Calu3 (cell line): ENCODE measurements at places on chromosomes 2 and 18.
A peak's percentile ranks its signal among the peaks of the same experiment; 100 is the strongest.

- DNase-seq, result no peak
Observed at GRCh38 chr2:113075600-113075999, 7.8 kb downstream of the IL1F10 start.

- no peak for DNase-seq
Observed at GRCh38 chr2:11930211-11930761, 183.9 kb downstream of the LPIN1 start.

GRCh38 chr2:223815186-223815883 is 22.0 kb downstream of the AP1S3 start:
- DNase-seq, result peak; percentile 73

GRCh38 chr2:197245829-197246804 is 64.5 kb downstream of the ANKRD44 start:
- DNase-seq, result no peak

DNA sequence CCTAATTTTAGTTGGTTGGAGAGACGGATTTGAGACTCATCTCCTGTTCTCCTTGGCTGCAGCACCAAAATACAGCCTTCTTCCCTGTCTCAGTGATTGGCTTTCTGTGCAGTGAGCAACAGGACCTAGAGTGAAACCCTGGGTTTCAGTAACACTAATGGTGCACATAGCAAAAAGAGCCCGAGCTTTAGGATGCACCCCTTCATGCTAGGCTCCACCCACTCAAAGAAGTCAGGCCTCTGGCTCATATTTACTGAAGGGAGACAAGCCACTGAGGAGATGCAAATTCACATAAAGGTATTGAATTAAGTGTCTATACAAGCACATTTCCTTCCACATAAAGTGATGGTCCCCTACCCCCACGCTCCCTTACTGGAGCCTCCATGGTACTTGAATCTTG is 131.9 kb upstream of the CHAC2 start:
- no peak for DNase-seq

GRCh38 chr2:64260817-64261216 is 116.6 kb upstream of the PELI1 start:
- DNase-seq, result no peak

DNA sequence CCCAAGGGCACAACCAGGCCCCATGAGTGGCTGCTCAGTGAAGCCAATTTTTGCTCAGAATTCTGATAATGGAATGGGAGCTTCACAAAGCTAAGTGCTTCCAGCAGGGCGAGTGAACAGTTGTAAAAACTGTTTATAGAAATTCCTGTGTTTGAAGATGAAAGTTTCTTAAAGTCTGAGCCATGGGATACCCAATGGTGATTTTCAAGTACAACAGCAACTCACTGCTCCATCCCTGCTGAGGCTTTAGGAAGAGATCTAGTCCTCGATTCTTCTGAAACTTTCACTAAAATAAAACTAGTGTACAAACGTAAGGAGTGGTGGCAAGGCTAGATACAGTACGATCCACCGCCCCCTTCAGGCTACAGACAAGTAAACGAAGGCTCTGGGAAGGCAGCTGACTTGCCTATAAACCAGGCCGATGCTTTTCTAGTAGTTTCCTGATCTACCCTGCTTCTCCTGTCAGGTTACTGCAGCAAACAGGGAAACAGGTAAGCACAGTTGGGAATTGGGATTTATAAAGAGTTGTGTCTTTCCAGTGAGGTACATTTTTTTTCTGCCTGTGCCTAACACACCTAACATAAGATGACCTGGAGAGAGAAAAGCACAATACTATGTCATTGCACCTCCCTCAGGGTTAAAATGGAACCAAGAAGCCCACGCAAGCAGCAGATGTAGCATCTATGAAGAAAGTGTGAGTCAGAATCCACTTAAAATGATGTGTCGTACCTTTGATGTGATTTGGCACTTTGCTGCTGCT is 108.7 kb downstream of the UXS1 start:
- peak; percentile 43 for DNase-seq

- peak; percentile 77 for DNase-seq
Observed at GRCh38 chr2:113390124-113390849, 47.2 kb upstream of the ZNG1B start.

DNA sequence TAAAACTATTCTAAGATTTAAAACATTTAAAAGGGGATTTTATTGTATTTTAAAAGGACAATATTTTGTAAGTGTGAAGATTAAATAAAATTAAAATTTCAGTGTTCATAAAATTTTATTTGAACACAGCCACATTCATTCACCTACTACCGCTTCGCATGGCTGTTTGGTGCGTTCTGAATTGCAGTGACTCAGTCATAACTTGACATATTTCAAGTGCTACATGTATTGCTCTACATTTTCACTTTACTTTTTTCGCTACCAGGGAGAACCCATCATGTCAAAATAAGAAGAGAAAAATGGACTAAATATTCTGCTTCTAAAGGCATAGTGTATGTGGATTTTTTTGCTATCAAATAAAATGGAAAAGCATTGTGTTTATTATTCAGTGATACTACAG is 8.7 kb downstream of the PTH2R start:
- no peak for DNase-seq

DNA sequence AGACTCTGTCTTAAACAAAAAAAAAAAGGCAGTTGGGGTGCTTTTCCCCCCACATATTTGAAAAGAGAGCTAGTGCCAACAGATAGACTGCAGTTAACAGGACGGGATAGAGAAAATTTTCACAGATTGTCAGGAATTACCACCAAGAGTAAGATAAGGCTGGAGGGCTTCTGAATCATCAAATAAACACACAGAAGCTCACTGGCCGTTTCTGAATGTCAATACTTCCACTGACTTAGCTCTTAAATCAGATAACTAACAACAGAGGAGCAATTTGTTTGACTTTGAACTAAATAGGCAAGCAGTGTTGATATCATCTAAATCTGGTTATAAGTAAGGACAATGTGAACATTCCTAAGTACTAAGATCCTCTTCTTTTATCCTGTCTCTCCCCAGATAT is 34.7 kb downstream of the PIEZO2 start:
- no peak for DNase-seq

DNA sequence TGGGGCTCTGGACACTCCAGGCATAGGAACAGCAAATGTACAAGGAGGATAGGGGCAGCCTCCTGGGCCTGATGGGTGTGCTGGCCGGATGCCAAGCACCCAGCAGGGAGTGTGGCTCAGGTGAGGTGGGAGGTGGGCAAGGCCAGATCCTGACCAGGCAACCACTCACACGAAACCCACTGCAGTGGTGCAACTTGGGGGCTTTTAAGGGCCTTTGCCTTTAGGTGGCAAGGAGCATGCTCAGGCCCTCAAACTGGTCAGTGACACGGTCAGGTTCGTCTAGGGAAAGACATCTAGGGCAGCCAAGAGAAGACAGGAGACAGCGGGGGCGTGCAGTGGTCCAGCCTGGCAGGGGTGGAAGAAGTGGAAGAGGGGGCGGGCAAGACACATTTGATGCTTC is 18.4 kb upstream of the TEX51 start:
- DNase-seq, result no peak

DNA sequence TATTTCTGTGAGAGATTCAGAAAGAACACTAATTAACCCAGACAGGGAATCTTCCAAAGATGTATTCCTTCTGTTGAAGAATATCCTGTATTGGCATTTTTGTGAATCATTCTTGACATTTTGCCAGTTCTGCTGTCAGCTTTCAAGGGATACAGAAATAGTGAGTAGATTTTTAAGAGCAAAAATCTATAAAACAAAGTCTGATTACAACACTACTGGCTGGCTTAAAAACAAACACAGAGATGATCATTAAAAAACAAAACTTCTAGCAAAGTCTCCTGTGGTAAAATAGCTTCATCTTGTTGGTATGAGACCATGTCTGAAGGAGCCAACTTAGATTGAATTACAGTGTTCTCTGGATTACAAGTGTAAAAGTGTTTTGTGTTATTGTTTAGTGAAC is 866.3 kb upstream of the KLHL29 start:
- DNase-seq, result no peak

DNA sequence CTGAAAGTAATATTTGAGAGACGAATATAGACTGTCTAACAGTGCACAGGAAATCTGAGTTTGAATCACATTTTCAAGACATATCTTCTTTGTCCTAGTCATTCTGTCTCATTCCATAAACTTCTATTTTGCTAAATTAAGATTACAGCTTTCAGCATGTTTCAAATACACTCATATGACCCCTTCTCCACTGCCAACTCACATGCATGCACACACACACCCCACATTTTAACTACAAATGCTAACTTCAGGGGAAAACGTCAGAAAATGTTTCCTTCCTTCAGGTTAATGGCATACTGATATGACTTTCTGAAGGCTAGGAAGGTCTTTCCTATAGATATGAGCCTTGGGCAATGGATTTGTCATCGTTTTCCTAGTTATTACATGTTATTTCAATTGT is 373.7 kb downstream of the RBM43 start:
- no peak for DNase-seq

- DNase-seq, result no peak
Observed at GRCh38 chr2:2389215-2389614, 58.1 kb upstream of the MYT1L start.

DNA sequence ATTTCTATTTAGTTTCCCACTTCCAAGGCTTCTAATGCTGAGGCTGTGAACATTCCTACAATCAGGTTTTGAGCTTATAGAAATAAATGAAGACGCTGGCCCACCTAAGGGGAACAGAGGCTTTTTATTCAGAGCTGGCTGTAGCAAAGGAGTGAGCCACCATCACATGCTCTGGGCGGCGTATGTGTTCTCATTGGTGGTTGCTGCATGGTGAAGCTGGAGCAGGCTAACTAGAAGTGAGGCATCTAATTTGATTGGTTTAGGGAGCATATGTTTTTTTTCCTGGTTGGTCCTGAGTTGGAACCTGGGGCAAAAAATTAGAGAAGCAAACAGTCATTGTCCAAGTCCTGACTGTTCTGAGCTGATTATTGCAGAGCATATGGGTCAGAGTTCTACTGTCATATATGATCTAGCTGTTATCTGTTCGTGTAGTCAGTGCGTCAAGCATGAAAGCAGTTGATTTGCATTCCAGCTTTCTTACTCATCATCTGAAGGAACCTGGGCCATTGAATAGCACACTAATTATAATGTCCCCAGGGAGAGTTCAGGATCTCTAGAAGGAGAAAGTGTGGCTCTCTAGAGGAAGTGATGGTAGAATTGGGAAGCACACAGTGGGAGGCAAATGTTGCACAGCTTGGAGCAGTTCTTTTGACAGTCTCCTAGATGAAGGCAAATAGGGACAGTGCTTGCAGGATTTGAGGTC is 279.6 kb downstream of the PARD3B start:
- DNase-seq, result no peak

- peak; percentile 13 for DNase-seq
Observed at GRCh38 chr2:51710222-51710621, 678.3 kb upstream of the NRXN1 start.

DNA sequence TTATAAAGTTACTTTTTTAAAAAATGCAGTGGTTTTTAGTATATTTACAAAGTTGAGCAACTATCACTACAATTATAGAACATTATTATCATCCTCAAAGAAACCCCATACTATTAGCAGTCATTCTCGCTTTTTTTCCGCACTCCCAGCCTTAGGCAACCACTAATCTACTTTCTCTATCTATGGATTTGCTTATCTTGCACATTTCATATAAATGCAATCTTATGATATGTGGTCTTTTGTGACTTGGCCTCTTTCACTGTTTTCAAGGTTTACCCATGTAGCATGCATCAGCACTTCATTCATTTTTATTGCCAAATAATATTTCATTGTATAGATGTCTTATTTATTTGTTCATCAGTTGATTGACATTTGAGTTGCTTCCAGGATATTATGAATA is 273.4 kb downstream of the AGPS start:
- no peak for DNase-seq

DNA sequence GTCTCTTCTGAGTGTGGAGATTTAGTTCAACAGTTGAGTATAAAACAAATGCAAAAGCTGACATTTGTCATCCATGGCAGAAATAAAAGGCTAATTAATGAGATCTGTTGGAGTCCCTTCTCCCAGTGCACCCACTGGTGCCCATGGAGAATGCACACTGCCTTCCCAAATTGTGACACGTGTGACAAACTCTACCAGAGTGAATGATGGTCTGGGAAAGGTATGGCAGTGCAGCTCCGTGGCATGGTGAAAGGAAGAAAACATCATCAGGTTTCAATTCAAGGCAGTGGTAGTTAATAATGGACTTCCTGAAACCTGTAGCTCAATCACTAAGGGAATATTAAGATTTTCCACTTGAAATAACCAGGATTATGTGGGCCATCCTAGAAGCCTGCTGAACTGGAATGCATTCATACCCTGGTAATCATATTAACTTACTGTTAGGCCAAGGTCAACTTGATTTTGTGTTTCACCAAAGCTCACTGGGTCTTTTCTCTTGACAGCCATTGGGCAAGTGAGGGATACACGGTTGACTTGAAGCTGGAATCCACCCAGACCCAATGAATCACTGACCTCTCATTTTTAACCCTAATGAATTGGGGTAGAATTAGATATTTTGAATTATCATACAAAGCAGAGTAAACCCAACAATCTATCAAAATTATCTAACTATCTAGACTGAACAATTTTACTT is 167.6 kb downstream of the AFF3 start:
- DNase-seq, result no peak

DNA sequence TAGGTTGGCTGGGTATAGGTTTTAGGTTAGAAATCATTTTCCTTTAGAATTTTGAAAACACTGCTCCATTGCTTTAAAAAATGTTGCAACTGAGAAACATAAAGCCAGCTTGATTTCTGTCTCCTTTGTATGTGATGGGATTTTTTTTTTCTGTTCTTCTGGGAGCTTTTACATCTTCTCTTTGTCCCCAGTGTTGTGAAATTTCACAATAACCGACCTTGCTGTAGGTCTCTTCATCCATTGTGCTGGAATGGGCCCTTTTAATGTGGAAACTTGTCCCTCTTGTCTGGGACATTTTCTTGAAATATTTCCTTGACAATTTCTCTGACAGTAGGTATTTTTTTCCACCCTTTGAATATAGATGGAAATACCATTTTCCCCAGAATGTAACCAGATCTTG is 44.0 kb upstream of the LAPTM4A start:
- no peak for DNase-seq

DNA sequence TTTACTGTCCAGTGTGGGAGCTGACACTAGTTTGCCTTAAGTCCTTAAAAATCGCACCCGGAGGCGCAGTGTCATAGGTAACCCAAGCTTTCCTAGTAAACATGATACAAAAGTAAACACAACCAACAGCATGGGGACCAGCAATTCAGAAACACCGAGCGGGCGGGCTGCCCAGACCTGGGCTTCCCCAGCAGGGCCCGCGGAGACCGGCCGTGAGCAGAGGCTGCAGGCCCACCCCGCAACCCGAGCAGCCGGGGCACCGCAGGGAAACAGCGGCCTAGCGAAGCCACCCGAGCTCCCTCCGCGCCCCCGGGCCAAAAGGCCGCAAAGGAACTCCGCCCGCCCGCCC is 296 bp downstream of the TTC21B start:
- no peak for DNase-seq

- DNase-seq, result no peak
Observed at GRCh38 chr2:10157293-10157692, 34.8 kb downstream of the RRM2 start.

GRCh38 chr2:98477506-98477905 is 32.8 kb downstream of the INPP4A start:
- DNase-seq, result no peak

DNA sequence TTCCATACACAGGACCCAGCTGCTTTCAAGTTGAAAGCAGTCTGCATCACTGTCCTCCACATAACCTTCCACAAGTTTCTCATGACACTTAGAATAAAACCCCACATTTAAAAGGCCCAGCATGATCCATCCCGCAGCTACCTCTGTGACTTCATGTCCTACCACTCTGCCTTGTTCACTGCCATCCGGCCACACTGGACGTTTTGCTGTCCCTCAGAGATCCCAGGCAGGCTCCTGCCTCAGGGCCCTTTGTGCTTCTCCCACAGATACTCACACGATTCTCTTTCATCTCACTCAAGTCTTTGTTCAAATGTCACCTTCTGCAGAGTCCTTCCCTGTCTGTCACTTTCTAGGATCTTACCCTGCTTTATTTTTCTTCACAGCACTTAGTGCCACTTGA is 232.9 kb upstream of the BOD1L2 start:
- no peak for DNase-seq
